ENCODE measurements at places on chromosomes 12 and 14. TPM values are rescaled to one million over a fixed set of nuclear protein-coding genes. Genes with fewer than 3 reads are reported as not detected.

Gene SCN8A
- total RNA-seq: 80.2 TPM

Gene ABCD2
- total RNA-seq: 4.0 TPM

Gene TTC6
- total RNA-seq: 4.2 TPM

Gene PPP4R4
- 8.8 TPM for total RNA-seq

Gene VASH1
- 26.3 TPM for total RNA-seq

Gene FAM181A
- 3.3 TPM for total RNA-seq

Gene RNASE3
- total RNA-seq: 0.55 TPM

DNA sequence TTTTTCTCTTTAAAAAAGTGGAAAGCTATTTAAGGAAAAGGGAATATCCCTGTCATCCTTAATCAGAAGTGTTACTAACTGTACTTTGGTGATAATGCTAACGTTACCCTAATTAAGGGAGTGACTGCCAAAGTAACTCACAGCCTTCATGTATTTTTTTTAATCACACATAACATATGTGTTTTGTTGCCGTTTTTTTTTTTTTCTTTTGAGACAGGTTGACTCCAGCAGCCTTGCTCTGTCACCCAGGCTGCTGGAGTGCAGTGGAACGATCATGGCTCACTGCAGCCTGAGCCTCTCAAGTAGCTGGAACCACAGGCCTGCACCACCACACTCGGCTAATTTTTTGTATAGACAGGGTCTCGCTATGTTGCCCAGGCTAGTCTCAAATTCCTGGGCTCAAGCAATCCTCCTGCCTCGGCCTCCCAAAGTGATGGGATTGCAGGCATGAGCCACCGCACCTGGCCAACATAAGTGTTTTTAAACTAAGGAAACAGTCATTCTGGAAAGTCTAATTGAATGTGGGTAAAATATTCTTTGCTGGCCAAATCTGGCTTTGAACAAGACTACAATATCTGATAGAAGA, 56.5 kb downstream of the HECTD4 start:
- H3K27me3 ChIP-seq: no peaks in the 10 kb centered on the region
- DNase-seq: no peak
- no peaks in the 10 kb centered on the region for H3K36me3 ChIP-seq
- no peak overlapping the region for H3K4me3 ChIP-seq
- H3K27ac ChIP-seq: no peak overlapping the region
- peaks cover 3% of the 10 kb centered on the region for H3K4me1 ChIP-seq

GRCh38 chr14:91997492-91997891, 42.4 kb downstream of the TRIP11 start:
- H3K4me1 ChIP-seq: no peaks in the 10 kb centered on the region
- no peaks in the 10 kb centered on the region for H3K27me3 ChIP-seq
- H3K36me3 ChIP-seq: peaks cover 16% of the 10 kb centered on the region
- H3K4me3 ChIP-seq: no peak overlapping the region

- no peak for DNase-seq
- no peak overlapping the region for H3K4me3 ChIP-seq
- H3K27ac ChIP-seq: no peak overlapping the region
- no peaks in the 10 kb centered on the region for H3K36me3 ChIP-seq
Measured at GRCh38 chr14:95770777-95771176, 56.9 kb upstream of the TCL1A start.

- H3K27me3 ChIP-seq: no peaks in the 10 kb centered on the region
- DNase-seq: no peak
- no peak overlapping the region for H3K27ac ChIP-seq
- H3K4me1 ChIP-seq: no peaks in the 10 kb centered on the region
- H3K4me3 ChIP-seq: no peak overlapping the region
- H3K36me3 ChIP-seq: no peaks in the 10 kb centered on the region
Measured at GRCh38 chr14:45649051-45649450, 396.0 kb upstream of the MIS18BP1 start.

DNA sequence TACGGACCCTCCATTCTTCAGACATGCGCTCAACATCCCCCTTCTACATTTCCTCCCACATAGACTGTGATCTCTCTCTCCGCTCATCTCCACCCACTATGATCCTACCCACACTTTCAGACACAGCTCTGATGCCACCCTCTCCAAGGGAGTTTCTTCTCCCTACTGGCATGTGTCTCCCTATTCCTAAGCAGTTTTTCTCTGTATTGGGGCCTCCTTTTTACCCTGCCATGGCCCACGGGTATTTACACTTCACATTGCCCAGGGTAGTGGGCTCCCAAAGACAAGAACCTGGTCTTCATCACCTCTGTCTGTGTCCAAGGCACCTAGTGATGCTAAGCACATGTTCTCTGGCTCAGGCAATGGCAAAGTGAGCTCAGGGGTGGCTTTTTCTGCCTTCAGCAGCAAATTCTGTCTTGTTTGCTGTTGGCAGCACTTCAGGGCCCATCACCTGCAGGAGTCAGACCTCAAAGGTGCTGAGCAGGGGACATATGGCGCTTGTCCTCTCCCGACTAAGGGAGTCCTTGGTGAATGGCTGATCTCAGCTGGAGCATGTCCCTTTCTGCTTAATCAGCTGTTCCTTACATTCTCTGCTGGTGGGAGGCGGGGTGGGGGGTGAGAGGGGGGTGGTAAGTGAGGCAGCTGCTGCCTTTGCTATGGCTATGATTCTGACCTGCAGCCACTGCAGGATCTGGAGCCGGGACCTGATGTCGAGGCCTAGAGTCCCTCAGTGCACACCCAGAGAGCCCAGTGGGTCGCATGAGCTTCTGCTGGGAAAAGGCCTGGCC, 256.8 kb downstream of the PCNX1 start:
- H3K4me1 ChIP-seq: peaks cover 4% of the 10 kb centered on the region
- no peaks in the 10 kb centered on the region for H3K36me3 ChIP-seq
- peak; percentile 7 for DNase-seq
- H3K27me3 ChIP-seq: no peaks in the 10 kb centered on the region
- no peak overlapping the region for H3K4me3 ChIP-seq

DNA sequence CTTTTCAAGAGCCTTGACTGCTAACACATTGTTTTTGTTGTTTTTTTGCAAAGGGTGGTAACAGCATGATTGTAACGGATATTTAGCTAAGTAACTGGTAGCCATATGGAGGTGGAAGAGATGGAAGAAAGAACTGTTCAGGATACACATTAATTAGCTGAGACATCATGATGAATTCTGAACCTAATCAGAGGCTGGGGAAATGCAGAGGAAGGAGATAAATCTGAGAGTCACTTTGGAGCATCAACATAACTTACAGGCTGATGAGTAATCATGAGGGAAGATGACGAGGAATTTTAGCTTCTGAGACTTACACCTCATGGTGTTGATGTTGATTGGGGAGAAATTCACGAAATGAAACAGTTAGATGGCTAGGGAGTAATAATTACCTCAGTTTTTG, 62.3 kb downstream of the NIN start:
- no peak for DNase-seq
- H3K4me3 ChIP-seq: no peak overlapping the region
- peaks cover 30% of the 10 kb centered on the region for H3K36me3 ChIP-seq
- no peak overlapping the region for H3K27ac ChIP-seq

DNA sequence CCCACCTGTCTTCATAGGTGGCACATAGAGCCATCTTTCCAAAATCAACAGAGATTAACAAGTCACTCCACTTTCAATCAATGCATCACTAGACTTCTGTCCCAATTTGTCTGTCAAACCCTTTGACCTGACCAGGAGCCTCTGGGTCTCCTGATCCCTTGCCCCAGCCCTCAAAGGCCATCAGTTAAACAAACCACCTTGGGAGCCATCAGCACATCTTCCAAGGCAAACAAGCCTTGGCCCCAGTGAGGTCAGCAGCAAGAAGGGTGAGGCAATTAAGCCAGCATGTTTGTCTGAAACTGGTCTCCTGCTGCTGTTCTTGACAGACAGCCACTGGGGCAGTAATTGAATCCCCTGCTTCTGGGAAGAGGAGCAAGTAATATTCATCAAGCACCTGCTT, 742.8 kb upstream of the TBX3 start:
- peaks cover 3% of the 10 kb centered on the region for H3K4me1 ChIP-seq
- H3K36me3 ChIP-seq: no peaks in the 10 kb centered on the region
- no peak overlapping the region for H3K4me3 ChIP-seq
- no peak for DNase-seq

DNA sequence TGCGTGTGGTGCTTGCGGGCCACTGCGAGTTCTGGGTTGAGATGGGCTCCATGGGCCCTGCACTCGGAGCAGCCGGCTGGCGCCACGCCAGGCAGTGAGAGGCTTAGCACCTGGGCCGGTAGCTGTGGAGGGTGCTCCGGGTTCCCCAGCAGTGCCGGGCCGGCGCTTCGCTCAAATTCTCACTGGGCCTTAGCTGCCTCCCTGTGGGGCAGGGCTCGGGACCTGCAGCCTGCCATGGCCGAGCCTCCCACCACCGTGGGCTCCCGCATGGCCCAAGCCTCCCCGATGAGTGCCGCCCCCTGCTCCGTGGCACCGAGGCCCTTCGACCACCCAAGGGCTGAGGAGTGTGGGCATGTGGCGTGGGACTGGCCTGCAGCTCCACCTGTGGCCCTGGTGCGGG, 375.7 kb downstream of the NELL2 start:
- H3K27me3 ChIP-seq: no peaks in the 10 kb centered on the region

GRCh38 chr12:113461666-113462065, 10.0 kb downstream of the LHX5 start:
- no peak overlapping the region for H3K4me3 ChIP-seq
- peaks cover 9% of the 10 kb centered on the region for H3K36me3 ChIP-seq
- peaks cover 34% of the 10 kb centered on the region for H3K4me1 ChIP-seq
- no peak for DNase-seq

DNA sequence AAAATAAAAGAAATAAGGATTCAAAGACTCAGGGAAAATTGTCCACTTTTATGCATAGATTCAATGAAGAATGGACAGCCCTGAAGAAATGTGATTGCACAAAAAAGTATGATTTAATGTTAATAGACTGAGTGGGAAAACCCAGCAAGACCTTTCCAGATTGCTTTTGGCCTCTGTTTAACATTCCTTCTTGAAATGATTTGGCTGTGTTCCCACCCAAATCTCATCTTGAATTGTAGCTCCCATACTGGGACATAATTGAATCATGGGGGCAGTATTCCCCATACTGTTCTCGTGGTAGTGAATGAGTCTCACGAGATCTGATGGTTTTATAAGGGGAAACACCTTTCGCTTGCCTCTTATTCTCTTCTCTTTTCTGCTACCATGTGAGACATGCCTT, 1316.9 kb upstream of the SEL1L start:
- H3K4me3 ChIP-seq: no peak overlapping the region
- no peak for DNase-seq
- H3K27ac ChIP-seq: no peak overlapping the region
- peaks cover 4% of the 10 kb centered on the region for H3K4me1 ChIP-seq
- H3K27me3 ChIP-seq: no peaks in the 10 kb centered on the region

DNA sequence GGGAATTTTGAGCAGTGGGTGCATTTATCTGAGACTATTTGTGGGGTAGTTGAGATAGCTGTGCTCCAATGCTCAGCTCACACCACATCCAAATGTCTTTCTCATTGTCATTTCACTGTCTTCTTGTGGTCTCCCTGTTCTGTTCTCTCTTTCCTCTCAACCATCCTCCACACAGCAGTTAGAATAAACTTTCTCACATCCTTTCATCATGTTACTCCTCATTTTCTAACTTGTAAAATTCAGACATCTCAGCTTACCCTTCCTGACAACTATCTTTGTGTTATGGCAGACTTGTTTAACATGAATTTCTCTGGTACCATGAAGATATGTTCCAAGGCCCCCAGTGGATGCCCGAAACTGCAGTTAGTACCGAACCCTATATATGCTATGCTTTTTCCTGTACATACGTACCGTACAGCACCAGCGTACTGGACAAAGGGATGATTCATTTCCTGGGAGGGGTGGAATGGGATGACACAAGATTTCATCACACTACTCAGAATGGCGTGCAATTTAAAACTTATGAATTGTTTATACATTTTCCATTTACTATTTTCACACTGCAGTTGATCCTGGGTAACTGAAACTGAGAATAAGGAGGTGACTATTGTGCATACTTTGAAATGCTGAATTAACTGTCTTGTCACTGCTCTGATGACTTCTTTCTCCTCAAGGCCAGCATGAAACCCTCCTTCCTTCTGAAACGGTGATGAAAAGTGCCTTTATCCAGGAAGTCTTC, 177.1 kb upstream of the SLC38A2 start:
- no peaks in the 10 kb centered on the region for H3K4me1 ChIP-seq
- no peaks in the 10 kb centered on the region for H3K36me3 ChIP-seq
- no peak for DNase-seq

GRCh38 chr12:78388461-78388860, 476.1 kb upstream of the SYT1 start:
- H3K27me3 ChIP-seq: no peaks in the 10 kb centered on the region
- no peaks in the 10 kb centered on the region for H3K36me3 ChIP-seq
- no peaks in the 10 kb centered on the region for H3K4me1 ChIP-seq
- no peak overlapping the region for H3K27ac ChIP-seq
- DNase-seq: no peak
- H3K4me3 ChIP-seq: no peak overlapping the region

DNA sequence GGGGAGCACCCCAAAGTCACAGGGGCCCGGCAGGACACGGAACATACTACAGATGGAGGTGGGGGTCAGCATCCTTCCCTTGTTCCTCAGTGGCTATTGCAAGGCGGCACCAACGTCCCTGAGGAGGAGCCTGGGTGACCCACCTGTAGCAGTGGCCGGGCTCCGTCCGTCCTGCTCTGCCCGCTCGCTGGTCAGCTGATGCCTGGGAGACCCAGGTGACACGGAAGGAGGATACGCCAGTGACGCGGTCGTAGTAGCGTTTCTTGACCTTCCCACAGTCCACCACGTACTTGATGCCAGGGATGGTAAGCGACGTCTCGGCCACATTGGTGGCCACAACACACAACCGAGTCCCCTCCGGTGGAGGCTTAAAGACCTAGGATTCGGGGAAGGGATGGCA, 24.7 kb downstream of the DHX37 start:
- no peak overlapping the region for H3K4me3 ChIP-seq
- DNase-seq: no peak
- no peak overlapping the region for H3K27ac ChIP-seq
- peaks cover 77% of the 10 kb centered on the region for H3K36me3 ChIP-seq

DNA sequence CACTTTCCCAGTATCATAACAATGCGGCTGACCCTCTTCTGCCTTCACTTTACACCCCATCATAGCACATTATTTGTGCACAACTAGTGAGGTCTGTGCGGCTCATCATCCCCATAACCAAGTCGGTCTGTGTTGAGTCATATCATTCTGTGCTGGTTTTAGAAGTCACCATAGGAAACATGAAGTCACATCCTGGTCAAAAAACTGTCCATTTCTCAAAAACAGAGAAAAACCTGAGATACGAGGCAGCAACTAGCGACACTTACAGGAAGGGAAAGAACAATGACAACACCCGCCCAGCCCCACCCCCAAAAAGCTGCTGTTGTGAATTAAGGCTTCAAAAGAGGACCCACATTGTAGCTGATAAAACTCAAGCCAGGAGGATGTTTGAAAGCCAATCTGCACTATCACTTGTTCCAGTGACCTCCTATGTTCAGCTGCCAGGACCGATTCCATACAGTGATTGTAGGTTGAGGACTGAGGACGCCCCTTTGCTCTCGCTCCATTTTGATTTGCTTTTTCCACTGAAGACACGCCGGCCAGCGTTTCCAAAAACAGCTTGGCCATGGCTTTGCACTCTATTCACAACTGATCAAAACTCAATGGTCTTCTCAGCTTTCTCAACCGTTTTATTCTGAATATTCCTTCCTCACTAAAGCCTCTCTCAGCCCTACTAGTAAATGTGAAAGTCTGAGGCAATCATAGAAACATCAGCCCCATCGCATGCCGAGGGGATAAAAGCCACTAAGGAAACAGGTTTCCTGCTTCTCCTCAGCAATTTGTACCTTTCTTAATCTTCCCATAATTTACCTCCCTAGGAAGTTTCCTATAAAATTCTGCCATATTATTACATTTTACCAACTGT, 87.5 kb downstream of the DUSP16 start:
- H3K4me3 ChIP-seq: no peak overlapping the region
- no peak overlapping the region for H3K27ac ChIP-seq
- peaks cover 21% of the 10 kb centered on the region for H3K36me3 ChIP-seq
- H3K4me1 ChIP-seq: peaks cover 14% of the 10 kb centered on the region
- no peaks in the 10 kb centered on the region for H3K27me3 ChIP-seq
